Cortex of kidney (tissue), 1 donor: ENCODE measurements at places on chromosomes 2 and 18.

- peak; percentile 41 for DNase-seq
Observed at GRCh38 chr18:50194631-50195532, at the start of gene MYO5B. Gene MYO5B (minus strand): TSS chr18:50195147. CDS start chr18:50194793, 354 bp downstream.

DNA sequence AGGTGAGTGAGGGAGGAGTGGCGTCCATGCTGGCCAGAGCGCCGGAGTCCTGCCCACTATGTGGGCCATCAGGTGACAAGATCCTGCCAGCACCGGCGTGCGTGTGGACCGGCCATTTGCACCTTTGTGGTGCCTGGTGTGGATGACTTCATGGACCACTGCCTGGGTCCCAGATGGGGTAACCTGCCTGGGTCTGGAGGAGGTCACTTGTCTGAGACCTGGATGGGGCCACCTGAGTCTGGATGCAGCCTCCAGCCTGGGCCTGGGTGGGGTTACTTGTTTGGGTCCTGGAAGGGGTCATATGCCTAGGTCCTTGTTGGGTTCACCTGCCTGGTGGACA lies 299.6 kb downstream of the NDUFA10 start:
- DNase-seq, result no peak

DNA sequence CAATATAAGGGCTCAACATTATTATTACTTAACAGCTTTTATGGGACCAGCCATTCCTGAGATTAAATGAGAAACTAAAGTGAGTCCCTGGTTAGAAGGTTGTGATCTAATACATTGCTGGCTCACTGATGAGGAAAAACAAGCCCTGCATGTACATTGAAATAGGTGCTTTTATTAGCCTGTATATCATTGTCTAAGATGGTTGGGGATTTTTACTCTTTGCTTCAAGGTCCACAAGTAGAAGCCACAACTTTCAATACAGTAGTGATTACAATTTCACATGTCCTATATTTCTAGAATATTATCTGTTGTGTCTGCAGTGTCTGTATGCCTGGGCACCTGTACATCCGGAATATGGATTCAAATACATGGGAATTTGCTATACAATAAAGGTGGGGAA lies 104.1 kb upstream of the FZD5 start:
- no peak for DNase-seq

DNA sequence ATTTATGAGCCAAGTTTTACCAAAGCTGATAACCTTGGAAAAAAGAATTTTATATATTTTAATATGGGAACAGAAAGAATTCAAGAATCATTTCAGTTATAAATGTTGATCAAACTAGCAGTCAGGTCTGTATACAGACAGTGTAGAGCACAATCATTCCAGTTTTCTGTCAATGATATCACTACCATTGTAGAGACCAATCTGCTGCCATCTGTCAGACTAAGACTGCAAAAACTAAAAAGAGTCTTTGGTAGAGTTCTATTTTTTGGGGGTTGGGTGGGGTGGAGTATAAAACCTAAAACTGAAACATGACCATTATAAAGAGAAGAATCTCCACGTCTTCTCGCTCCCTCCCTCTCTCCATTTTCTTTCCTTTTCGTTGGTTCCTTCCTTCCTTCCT lies 204.7 kb upstream of the UBE2E3 start:
- no peak for DNase-seq

DNA sequence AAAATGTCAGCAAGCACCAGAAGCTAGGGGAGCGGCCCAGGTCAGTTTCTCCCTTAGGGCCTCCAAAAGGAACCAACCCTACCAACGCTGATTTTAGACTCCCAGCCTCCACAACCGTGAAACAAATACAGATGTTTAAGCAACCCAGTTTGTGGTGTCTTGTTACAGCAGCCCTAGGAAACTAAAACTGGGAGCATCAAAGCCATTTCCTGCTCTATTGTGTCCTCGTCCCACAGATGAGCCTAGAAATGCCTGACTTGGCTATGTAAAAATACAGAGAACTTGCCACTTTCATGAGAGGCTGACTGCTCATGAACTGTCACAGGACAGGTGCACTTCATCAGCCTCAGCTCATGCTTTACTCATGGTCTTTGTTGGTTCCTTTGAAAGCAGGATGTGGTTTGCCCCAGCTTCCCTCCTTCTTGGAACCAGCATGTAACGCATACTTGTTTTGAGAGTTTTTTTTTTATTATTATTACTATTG lies 97.6 kb upstream of the SLC39A10 start:
- no peak for DNase-seq

DNA sequence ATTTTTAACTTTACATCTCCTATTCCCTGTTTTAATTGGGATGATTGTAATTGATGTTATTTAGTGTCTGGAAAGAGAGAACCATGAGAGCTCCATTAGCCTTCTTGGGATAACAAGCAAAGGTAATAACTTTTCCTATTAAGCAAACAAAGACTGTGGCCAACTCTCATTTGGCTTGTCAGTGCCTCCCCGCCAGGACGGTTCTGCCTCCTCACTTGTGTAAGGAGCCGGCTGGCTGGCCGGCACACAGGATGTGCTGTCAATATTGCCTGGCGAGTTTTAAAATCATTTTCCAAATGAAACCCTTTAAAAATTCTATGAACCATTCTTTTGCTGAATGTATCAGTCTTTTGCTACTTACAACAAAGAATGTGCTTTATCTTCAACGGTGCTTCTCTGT lies 898.3 kb downstream of the CPS1 start:
- no peak for DNase-seq

- no peak for DNase-seq
Observed at GRCh38 chr2:29747786-29748470, 173.5 kb downstream of the ALK start.

- DNase-seq, result no peak
Observed at GRCh38 chr2:126329173-126329572, 326.8 kb upstream of the GYPC start.

- no peak for DNase-seq
Observed at GRCh38 chr2:127079358-127079920, 27.5 kb downstream of the BIN1 start.

GRCh38 chr2:151238527-151239487 lies 22.9 kb downstream of the RBM43 start:
- DNase-seq, result no peak

DNA sequence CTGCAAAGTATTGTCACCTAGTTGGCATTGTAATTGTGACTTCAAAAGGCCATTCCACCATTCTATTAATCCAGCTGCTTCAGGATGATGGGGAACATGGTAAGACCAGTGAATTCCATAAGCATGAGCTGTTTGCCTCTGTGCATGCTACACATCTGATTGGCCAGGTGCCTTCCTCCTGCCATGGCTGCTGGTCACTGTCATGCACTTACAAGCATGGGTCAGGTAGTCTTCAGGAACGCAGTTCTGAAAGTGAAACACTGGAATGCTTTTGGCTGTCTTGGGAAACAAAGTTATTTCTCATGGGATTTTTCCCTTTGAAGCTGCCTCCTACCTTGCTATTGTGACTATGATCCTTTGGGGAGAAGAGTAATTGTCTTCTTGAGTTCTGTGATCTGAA lies 267.6 kb downstream of the GBX2 start:
- DNase-seq, result no peak

DNA sequence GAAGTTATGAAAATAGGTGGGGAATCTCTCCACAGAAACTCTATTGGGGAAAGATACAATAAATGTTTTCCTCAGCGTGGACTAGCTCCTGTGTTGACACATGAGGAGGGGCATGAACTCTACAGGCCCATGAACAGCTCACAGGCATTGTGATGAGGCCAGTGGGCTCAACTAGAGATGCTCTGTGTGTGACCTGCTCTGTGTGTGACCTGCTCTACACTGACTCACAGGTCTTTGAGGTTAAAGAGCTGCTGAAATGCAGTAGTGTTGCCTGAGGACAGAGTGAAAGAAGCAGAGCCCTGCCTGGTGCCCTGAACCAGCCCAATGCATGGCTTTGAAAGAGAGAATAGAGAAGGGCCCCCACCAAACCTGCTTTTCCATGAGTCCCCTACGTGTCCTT lies 117.6 kb downstream of the MCFD2 start:
- DNase-seq, result no peak

GRCh38 chr2:65605743-65606058 lies 173.3 kb upstream of the SPRED2 start:
- no peak for DNase-seq

DNA sequence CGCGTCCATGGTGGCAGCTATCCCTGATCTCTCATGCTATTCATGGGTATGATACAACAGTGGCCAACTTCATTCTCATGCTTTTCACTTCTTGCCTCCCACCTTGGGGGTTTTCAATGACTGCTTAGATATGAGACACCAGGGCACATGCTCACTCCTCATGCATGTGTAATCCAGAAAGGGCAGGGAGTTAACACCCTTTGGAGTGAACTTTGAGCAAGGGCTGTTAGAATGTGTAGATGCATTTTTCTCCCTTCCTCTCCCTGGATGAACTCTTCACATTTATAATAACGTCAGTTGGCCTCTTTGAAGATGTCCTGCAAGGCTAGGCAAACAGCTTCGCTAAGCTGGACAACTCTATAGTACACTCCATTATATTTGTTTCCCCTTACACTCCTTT lies 56.7 kb downstream of the DPP10 start:
- no peak for DNase-seq

DNA sequence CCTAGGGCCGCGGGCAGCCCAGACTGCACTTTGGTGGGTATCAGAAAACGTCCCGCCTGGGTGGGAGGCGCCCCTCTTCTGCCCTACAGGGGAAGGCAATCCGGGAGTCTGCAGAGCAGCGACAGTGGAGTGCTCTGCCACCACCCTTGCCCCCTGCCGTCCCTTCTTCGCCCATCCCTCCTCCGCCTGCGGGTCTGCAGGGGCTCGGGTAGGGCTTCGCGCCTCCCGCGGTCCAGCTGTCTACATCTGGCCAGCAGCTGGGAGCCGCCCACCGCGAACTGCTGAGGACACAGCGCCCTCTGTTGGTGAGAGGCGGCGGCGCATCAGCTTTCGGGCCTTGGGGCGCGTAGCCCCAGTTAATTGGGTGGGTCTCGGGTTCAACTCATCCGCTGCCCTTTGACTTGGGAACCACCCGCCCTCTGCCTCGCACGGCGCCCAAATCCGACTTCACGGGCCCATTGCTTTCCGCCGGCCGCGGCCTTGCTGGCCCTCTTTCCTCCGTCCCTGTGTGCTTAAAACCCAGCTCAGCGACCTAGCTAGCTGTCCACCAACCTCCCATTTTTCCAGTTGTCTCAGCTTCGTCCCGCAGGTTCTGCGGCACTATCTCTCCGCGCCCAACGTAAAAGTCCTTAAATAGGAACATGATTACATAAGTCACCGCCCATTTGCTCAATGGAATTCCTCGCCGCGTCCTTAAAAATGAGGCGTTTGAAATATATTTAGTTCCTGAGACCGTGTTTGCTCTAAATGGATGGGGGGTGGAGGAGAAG lies 17.6 kb downstream of the WNT10A start:
- no peak for DNase-seq

GRCh38 chr18:2715990-2716389 lies 60.5 kb downstream of the SMCHD1 start:
- no peak for DNase-seq

- DNase-seq, result no peak
Observed at GRCh38 chr2:238846628-238847418, 1.1 kb upstream of the TWIST2 start.

DNA sequence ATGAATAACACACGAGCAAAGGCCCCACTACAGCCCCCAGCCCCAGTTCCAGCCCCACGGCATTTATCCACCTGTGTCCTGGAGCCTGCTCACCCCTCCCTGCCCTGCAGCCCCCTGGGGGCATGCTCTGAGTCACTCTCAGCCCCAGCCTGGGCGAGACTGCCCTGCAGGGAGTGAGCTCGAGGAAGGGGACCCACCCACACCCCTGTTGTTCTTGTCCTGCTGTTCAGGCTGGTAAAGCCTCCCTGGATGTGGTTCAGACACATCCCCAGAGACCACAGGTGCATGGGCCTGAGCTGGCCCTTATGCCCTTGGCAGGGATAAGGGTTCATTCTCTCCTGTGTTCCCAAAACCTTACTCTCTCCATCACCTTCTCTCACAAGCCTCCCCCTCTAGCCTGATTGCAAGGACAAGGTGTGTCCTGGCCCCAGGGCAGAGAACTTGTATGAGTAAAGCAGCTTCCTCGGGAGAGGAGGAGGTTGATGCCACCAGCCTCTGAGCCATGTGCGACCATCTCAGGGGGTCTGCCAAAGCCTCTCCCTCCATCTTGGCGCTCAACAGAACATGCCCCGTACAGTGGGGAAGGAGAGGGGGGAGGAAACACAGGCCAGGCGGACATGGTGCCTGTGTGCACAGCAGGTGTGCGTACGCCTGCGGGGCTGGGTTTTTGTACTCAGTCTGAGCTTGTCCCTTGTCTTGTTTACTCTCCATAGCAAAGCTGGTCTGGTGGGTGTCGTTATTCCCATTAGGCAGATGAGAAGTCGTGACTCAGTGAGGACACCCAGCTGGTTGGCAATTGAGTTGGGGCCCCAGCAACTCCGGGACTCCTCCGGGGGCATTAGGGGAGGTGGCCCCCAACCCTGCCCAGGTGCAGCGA lies 64.4 kb downstream of the CIB4 start:
- no peak for DNase-seq

DNA sequence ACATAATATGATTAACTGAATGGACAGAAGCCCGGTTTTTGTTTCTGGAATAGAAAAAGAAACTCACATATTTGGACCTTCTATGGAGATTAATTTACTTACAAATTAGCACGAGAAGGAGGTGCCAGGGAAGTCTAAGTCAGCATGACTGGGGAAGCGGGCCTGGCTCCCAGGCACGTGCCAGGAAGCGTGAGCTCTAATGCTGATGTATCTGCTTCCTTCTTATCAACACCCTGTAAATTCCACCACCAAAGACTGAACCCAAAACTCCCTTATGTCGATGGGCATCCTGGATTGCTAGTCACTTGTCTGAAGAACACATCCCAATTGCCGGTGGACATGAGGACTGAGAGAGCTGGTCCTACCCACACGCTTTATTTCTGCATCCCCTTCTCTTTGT lies 134.5 kb downstream of the GALNT14 start:
- no peak for DNase-seq

DNA sequence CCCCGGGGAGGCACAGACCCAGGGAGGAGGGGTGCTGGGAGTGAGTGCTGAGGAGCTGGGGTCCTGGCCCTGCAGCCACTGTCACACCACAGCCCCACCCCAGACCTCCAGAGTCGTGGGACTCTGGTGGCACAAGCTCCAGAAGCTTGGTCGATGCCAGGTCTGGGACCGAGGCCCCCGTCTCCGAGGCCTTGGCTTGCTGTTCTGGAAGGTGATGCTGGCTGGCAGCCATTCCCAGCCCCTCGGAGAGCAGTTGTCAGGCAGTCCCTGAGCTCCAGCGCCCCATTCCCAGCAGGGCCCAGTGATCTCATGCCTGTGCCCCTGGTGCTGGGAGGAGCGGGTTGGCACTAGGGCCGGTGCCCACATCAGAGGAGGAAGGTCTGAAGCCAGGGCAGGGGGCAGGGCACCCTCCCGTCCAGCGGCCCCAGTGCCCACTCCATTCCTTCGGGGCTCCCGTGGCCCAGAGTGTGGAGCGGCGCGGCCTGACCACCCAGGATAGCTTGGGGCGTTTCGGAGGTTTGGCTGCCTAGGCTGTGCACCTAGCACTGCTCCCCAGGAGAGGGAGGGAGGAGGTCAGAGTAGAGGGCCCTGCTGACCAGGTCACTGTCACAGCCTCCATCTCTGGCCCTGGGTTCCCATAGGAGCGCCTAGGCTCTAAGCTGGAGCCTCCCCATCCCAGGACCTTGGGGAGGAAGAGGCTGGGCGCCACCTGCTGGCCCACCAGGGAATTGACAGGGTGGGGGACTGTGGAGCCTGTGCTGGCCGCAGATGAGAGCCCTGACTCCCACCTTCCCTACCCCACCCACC lies 16.8 kb upstream of the ALPI start:
- DNase-seq, result no peak

- DNase-seq, result no peak
Observed at GRCh38 chr2:105766300-105766866, 21.7 kb downstream of the NCK2 start.

GRCh38 chr18:58878640-58879039 lies 14.0 kb downstream of the ZNF532 start:
- no peak for DNase-seq

- DNase-seq, result no peak
Observed at GRCh38 chr2:148899638-148900318, 24.8 kb downstream of the KIF5C start.
